B cell (primary cell): ENCODE measurements at places on chromosomes 2 and 18.

DNA sequence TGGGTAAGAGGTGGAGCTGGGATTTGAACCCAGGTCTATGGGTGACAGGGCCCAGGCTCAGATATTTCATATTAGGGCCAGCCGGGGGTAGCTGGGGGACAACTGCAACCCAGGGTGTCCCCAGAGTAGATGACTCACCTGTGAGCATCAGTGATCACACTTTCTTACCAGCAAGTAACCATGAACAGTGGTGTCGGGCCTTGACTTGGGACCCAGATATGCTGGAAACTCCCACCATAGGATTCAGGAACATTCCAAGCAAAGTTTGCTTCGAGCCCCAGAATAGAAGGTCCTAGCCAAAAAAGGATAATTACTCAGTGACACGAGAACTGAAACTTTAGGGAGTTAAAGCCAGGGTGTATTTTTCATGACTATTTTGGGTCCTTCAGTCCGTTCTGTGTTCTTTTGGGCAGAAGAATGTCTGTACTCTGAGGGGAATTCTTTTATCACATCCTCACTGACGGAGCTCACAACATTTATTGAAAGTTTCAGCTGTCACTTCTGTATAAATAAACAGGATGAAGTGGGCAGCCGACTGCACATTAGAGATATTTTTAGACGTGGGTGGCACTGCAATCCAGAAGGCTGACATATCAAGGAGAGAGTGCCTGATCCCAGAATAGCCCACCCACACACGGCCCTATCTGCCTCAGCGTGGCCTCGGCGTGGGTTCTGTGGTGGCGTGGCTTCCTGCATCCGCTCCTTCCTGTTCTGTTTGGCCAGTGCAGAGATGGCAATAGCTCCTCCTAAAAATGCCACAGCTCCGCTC is 45.6 kb downstream of the RAMP1 start:
- no peak for DNase-seq

DNA sequence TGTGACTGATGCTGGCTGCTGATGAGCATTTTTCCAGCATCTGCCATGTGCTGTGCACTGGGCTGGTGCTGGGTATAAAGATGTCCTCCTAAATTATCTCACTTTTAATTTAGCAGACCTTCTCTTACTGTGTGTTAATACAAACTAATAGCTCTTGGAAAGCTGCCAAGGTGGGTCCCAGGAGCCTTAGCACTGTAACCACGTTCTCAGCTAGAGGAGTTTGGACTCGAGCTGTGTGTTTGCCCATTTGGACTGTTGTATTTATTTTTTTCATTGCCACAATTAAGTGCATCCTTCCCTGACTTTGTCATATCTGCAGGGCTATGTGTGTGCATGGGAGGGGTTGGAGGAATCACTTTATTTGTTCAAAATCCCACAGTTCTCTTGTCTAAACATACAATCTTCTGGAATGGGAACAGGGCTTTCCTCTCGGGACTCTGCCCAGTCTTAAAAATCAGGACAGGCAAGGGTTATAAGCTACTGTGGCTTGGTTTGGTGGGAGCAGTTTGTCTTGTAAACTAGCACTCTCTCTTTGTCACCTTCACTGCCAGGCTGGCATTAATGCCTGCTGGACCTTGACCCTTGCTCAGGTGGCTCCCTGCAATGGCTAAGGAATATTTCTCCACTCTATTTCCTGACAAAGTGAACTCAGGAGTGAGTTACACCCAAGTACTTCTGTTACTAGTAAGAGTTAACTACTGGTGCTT is 129.7 kb upstream of the MGAT5 start:
- DNase-seq: no peak

DNA sequence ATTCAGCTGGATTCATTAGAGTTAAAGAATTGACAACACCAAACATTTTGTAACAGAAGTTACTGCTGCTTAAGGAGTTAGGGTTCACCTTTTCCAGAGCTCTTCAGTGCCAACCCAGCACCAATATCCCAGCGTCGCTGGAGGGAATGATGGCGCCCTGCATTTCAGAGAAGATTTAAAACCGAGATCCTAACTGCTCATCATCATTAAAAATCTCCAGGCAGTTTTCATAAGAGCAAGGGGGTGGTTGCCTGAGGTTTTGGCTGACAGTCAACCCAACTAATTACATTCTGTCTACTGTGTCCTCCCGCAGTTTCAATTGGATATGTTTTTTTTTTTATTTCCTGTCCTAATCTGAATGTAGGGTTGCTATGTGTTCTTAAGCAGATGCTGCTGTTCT is 509.6 kb upstream of the TCF4 start:
- DNase-seq: no peak

- no peak for DNase-seq
Measured at GRCh38 chr18:33316146-33316587, 124.4 kb downstream of the CCDC178 start.

DNA sequence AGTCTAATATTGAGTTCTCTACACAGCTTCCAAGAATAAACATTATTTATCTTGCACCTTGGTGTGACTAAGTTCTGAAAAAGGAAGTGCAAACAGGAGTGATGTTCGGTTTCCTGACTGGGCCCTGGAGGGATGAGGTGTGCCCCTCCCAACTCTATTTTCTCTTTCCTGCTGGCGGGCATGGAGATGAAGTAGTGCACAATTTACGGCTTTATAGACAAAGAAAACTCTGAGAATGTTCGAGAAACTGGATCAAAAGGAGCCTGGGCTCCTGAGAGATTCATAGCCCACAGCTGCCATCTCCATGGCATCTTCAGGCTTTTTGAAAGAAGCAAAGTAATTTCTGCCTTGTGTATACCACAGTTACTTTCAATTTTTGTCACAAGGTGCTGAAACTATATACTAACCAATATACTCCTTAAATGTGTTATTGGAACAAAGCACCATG is 22.3 kb downstream of the LRATD1 start:
- DNase-seq: no peak

- no peak for DNase-seq
Measured at GRCh38 chr2:239386001-239386670, 14.7 kb downstream of the HDAC4 start.

GRCh38 chr2:7691961-7692656 is 774.9 kb downstream of the RNF144A start:
- no peak for DNase-seq

DNA sequence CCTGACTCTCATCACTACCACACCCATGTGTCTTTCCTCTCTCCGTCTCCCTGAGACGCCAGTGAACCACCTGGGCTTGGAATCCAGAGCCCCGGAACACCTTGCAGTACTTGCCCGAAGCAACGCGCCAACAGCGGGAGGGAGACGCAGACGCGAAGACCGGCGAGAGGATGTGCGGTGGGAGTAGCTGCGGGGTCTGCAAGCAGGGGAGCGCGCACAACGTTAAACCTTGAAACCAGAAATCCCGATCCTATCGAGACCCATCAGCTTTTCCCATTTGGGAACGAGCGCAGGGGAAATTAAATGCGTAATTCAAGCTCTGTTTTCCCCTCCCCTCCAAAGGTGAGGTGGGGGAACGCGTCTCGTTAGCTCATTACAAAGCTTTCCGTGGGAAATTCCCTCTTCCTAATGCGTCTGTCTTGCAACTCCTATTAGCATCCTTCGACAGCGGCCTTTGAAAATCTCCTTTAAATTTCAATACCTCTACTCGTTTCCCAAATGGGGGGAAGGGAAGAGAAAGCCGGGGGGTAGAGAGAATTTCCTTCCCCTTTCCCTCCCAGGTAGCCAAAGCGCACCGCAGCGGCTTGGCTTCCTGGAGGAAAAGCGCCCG is 421 bp upstream of the CNTNAP5 start:
- DNase-seq: no peak

DNA sequence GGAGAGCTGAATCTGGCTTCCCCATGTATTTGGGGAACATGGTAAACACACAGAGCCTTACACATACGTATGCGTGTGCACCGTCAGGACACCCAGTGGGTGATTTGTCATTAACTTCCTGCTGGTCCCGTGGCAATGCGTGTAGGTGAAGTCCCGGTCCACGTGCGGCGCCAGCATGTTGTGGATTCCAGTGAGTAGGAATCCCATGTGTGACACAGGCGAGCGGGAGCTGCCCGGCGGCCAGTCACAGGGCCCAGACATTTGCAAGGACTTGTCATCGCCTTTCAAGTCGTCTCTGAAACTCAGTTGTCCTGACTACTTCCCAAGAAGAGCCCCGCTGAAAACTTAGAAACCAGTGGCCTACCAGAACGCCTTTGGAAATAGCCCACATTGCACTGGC is 102.0 kb downstream of the RNF144A start:
- no peak for DNase-seq

GRCh38 chr18:24243677-24244076 is 104.8 kb downstream of the CABYR start:
- no peak for DNase-seq

GRCh38 chr2:20222014-20222768 is 2.7 kb downstream of the SDC1 start:
- DNase-seq: no peak

DNA sequence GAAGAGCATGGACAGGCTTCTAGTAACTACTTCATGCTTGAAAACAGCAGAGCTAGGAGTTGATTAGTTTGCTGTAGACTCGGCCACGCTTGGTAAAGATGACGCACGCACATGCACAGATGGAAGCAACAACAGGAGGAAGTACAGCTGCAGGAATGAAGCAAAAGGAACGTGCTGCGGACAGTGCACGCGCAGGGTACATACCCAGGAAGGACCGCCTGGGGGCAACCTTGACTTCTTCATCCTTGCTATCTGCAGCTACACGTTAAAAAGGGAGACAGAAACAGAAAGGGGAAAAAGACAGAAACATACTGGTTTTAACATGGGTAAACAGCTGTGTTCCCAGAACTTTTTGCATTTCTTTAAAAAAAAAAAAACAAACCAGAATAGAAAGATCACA is 17.7 kb downstream of the SLC66A2 start:
- DNase-seq: no peak

DNA sequence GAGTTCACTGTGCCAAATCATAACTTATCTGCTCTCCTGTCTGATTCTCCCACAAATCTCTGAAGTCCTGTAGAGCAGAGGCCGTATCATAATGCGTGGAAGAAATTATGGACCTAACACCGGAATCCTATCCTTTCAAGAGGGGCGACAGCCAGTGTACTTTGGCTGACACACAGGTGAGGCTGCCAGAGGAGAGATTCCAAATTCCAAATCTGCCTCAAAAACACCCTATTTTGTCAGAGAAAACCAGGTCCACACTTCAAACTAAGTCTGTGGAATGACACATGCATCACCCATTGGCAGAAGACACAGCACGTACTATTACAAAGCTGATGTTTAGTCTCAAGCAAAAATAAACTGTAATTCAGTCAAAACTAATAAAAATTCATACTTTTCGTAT is 139.2 kb upstream of the PID1 start:
- DNase-seq: no peak

DNA sequence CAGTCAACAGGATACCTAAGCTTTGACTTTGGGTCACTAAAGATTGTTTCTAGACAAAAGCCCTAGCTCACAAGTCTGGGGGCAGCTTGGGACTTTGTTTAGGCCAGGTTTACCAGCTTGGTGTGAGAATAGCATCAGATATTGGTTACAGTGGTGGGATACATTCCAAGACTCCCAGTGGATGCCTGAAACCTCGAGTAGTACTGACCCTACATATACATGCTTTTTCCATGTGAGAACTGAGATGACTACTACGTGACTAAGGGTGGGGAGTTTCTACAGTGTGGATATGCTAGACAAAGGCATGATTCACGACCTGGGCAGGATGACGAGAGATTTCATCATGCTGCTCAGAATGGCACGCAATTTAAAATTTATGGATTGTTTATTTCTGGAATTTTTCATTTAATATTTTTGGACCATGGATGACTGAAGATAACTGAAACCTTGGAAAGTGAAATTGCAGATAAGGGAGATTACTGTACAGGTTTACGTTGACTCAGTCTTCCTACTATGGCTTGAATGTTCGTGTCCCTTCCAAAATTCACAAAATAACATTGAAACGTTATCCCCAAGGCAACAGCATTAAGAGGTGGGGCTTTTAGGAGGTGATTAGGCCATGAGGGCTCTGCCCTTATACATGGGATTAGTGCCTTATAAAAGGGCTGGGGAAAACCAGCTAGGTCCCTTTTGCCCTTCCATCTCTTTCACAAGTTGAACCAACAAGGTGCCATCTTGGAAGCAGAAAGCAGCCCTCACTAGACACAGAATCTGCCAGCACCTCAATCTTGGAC is 50.2 kb upstream of the CTAGE1 start:
- DNase-seq: no peak

DNA sequence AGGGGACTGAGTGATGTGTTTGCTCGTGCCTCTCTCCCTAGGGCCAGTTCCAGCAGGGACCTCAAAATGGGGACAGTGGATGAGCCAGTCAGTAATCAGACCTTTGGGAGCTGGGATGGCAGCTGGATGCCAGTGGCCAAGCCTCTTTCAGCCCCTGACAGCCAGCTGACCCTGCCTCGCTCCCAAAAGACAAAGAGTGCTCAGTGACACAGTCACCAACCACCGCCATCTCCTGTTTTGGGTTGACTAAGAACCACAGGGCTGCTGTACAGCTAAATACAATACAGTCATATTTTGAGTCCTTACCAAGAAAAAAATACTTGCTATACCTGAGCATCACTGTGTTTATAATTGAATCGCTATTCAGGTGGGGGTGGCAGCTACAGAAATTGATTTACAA is 75.7 kb downstream of the POU3F3 start:
- DNase-seq: no peak

DNA sequence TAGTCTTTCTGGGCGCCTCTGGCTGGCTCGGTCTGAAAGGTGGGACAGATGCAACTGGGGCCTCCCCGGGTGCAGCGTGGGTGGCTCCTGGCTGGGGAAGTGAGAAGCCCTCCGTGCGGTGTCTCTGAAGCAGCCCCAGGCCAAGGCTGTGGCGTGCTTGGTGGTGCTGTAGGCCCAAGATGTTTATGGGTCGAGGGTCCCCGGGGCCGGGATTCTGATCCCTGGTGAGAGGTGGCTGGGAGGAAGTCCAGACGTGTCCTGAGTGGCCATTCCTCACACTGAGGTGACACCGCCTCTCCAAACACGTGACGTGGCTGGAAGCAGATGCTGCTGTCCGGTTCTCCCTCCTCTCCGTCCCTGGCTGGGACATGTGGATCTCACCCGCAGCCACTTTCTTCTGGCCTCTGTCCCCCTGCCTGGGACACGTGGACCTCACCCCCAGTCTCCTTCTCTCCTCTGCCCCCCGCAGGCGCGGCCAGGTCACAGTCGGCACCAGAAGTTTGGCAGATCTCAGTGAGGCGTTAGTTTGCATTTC is 12.6 kb downstream of the RTP5 start:
- DNase-seq: peak; percentile 74
